EH (cell line): ENCODE measurements at places on chromosomes 3 and 15.

DNA sequence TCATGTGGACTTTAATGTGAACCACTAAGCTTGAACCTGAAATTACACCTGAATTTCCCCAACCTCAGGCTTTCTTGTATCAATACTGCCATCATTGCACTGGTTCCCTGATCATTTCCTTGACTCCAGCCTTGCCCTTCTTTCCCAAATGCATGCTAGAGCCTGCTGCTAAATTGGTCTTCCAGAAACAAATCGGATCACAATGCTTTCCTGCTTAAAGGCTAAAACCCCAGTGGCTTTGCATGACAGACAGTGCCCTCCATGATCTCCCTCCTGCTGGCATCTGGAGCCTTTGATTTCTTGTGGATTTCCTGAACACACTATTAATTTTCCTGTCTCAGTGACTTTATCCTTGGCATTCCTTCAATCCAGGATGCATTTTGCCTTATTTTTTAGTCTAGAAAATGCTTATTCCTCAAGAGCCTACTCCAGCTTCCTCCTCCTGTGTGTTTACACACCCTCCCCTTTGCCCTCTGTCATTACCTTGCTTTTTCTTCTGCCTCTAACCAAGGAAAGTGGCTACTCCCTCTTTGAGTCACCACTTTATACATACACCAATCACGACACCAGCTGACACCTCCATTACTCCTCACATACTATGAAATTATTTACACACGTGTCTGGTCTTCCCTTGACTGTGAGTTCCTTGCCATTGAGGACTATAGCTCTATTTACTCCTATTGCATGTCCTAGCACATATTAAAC lies 214.6 kb downstream of the KCNAB1 start:
- DNase-seq: no peak

DNA sequence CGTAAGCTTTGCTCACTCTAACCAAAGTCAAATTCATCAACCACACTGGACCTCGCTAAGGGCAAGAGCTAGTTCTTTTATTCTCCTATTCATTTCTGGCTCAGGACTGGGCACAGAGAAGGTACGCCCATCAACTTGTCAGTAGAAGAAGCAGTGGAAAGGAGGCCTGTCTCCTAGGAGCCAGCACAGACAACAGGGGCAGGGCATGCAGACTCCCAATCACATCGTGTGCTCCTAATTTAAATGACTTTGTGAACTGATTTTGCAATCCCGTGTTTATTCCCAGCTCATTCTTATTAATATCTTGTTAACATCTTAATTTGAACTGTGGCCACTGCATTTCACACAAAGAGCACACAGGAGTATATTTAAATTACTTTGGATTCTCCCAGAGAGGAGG lies 161.1 kb upstream of the BCL6 start:
- DNase-seq: no peak

GRCh38 chr3:48445277-48445882 lies 1.2 kb upstream of the ATRIP start:
- DNase-seq: no peak

DNA sequence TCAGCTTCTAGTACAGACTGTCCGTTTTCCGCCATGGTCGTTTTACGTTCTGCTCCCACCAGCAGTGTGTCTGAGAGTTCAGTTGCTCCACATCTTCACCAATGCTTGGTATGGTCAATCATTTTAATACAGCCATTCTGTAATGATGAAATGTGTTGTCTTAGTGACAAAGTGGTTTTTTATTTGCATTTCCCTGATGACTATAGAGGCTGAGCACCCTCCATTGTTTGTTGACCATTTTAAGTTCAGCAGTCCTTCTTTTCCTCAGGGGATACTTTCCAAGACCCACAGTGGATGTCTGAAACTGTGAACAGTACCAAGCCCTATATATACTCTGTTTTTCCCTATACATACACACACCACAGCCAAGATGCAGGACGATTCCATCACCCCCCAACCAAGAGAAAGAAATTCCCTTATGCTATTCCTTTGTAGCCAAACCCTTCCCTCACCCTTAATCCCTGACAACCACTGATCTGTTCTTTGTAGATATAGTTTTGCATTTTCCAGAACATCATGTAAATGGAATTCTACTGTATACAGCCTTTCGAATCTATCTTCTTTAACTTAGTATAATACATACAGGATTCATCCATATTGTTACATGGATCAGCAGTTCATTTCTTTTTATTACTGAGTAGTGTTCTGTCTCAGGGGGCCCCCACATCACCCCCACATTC lies 55.9 kb downstream of the C3orf20 start:
- no peak for DNase-seq

DNA sequence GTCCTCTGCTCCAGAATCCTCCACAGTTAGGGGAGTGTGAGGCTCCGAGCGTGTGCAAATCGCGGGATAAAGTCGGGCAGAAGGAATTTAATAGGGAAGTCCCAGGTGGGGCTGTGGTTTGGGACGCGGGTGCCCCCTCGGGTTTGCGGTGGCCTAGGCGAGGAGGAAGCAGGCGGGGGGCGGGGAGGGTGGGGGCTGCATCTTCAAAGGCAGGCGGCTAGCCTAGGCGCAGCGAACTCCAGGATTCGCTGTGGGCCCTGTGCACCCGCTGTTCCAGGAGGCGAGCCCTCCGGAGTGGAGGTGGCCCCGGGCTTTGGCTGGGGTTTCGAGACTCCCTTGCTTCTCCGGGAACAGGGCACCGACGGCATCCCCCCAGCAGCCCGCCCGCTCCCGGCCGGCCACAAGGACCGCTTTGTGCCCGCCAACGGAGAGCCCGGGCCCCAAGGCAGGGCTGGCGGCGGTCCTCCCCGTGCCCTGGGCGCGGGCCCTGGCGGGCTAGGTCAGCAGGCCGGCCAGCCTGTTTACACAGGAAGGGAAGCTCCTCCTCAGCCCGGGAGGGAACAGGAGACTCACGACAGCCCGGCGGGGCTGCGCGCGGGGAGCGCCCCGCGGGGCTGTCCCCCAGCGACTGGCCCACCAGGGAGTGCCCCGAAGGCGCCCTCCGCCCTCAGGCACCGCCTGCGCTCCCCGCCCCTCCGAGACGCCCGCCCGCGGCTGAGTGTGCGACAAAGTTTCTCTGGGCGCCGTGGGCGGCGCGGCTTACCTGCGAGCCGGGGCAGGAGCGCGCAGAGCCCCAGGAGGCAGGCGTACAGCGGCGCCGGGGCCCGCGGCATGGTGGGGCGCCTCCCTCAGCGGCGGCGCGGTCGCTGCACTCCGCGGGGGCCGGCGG lies 753 bp downstream of the ITGB5 start:
- peak; percentile 69 for DNase-seq

GRCh38 chr3:10983219-10983916 lies 9.2 kb upstream of the SLC6A1 start:
- peak; percentile 32 for DNase-seq
